ENCODE measurements at places on chromosomes 6 and 20. TPM values are rescaled to one million over a fixed set of nuclear protein-coding genes. Genes with fewer than 3 reads are reported as not detected.

The SPDEF gene
- not detected for total RNA-seq

The C6orf118 gene
- total RNA-seq, result not detected

The TMEM244 gene
- not detected for total RNA-seq

The RAD21L1 gene
- not detected for total RNA-seq

The BTNL2 gene
- total RNA-seq, result not detected

The CFAP61 gene
- not detected for total RNA-seq

The SRSF6 gene
- 201 TPM for total RNA-seq

The CDK19 gene
- 44.8 TPM for total RNA-seq

The MLN gene
- total RNA-seq, result not detected

The ENPP5 gene
- total RNA-seq, result 0.68 TPM

The CLIC5 gene
- 0.80 TPM for total RNA-seq

The OR2H1 gene
- not detected for total RNA-seq

The GLP1R gene
- not detected for total RNA-seq

The MOG gene
- total RNA-seq, result not detected

The PRSS35 gene
- total RNA-seq, result not detected

The IP6K3 gene
- not detected for total RNA-seq

The SPAG4 gene
- total RNA-seq, result 5.7 TPM
